ENCODE measurements at places on chromosomes 1 and 21.

DNA sequence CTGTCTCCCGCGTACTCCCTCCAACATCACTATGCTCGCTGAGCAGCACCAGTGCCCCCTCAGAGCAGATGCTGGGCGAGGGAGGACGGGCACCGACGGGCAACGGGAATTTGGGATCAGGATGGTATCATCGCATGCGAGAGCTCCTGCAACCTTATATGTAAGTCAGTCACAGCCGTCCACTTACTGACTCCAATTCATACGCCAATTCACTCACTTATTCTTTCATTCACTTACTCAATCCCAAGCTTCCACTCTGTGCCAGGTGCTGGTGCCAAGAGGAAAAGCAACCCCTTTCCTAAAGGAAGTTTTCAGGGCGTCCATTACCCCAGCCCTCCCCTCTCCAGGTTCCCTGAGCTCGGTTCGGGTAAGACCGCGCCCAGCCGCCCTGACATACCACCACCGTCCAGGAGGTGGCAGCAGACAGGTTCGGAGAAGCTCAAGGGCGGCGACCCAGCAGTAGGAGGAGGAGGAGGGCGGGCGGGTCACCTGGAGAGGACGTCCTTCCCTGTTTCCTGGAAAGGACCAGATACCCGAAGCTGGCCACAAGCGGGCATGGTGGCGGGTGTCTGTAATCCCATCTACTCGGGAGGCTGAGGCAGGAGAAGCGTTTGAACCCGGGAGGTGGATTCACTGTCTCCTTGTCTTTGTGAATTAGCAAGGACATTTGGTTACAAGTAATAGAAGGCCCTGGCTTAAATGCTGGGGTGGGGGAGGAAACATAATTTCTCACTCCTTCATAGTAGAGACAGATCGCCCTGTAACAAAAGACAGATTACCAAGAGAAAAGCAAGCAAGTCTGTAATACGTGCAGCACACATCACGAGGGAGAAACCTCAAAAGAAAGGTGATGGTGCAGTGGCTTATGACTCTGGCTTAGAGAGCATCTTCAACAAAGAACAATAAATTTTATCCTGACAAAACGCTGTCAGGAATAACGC is 7.6 kb upstream of the IL22RA1 start:
- DNase-seq: peak; percentile 21

DNA sequence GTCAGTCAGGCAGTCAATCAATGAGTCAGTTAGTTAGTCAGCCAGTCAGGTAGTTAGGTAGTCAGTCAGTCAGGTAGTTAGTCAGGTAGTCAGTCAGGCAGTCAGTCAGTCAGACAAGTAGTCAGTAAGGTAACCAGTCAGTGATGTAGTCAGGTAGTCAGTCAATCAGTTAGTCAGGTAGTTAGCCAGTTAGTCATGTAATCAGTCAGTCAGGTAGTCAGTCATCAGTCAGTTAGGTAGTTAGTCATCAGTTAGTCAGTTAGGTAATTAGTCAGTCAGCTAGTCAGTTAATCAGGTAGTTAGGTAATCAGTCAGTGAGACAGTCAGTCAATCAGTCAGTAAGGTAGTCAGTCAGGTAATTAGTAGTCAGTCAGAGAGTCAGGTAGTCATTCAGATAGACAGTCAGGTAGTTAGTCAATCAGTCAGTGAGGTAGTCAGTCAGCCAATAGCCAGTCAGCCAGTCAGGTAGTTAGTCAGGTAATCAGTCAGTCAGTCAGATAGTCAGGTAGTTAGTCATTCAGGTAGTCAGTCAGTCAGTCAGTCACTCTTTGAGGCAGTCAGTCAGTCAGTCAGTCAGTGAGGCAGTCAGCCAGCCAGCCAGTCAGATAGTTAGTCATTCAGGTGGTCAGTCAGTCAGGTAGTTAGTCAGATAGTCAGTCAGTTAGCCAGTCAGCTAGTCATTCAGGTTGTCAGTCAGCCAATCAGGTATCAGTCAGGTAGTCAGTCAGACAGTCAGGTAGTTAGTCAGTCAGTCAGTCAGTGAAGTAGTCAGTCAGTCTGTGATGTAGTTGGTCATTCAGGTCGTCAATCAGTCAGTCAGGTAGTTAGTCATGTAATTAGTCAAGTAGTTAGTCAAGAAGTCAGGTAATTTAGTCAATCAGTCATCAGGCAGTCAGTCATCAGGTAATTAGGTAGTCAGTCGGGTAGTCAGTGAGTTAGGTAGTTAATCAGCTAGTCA is 15.3 kb downstream of the KRTAP10-1 start:
- DNase-seq: no peak

DNA sequence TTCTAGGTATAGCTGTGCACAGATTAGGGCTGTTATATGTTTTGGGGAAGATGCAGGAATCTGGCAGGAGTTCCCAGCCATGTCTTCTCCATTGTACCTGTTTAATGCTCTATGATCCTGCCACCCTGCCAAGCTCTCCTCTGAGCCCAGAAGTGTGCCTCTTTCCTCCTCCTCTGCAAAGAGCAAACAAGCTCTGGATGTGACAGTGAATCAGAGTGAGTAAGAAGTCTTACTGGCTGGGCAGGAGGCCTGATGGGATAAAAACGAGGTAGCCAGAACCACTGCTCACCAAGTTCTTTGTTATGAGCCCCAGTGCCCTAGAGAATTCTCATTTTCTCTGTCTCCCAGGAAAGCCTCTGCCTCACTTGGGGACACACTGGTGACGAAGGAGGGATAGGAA is 69.0 kb downstream of the BRINP2 start:
- DNase-seq: no peak

GRCh38 chr1:235366286-235366685 is 941 bp upstream of the TBCE start:
- DNase-seq: no peak

DNA sequence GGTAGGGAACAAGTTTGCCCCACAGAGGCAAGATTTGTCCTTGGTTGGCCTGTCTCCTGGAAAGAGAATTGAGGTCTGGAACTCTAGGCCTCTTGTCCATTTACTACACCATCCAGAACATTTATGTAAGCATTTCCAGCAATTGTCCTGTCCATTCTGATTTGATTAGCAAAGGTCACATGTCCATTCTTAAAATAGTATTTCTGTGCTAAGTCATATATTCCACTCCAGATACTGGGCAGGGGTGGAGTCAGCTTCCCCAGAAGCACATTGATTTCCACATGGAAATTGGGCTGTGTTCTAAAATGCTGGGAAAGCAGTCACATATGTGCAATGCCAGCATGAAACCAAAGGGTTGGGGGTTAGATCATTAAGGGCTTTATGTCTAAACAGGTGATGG is 21.5 kb upstream of the FMN2 start:
- DNase-seq: no peak

GRCh38 chr1:32241001-32241763 is 5.8 kb upstream of the FAM167B start:
- DNase-seq: no peak

DNA sequence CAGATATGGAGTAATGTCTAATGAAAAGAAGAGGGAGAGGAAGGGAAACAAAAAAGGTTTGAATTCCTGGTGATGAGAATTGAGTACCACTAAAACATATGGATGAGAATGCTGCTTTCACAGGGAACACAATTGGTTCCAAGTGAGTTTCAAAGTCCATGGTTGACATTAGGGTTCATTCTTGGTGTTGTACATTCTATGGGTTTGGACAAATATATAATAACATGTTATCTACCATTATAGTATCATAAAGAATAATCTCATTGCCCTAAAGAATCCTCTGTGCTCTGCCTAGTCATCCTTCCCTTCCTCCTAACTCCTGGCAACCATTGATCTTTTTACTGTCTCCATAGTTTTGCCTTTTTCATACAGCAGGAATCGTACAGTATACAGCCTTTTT is 20.1 kb downstream of the TMCO1 start:
- no peak for DNase-seq

GRCh38 chr1:172845371-172845770 is 186.5 kb downstream of the FASLG start:
- no peak for DNase-seq
